CD4-positive, alpha-beta T cell (primary cell): ENCODE measurements at places on chromosomes 13 and 19. TPM values are rescaled to one million over a fixed set of nuclear protein-coding genes. Genes with fewer than 3 reads are reported as not detected.

Gene NXNL1
- total RNA-seq: not detected

- no peaks in the 10 kb centered on the region for H3K27me3 ChIP-seq
- H3K4me3 ChIP-seq: no peak overlapping the region
- no peak for DNase-seq
- no peaks in the 10 kb centered on the region for H3K4me1 ChIP-seq
- peaks cover 59% of the 10 kb centered on the region for H3K36me3 ChIP-seq
Observed at GRCh38 chr19:19285686-19286085, 12.6 kb upstream of the TM6SF2 start.

- H3K27me3 ChIP-seq: no peaks in the 10 kb centered on the region
- DNase-seq: no peak
- peaks cover 41% of the 10 kb centered on the region for H3K4me1 ChIP-seq
- H3K4me3 ChIP-seq: no peak overlapping the region
- H3K36me3 ChIP-seq: no peaks in the 10 kb centered on the region
- H3K27ac ChIP-seq: no peak overlapping the region
Observed at GRCh38 chr19:6518145-6518911, 12.5 kb upstream of the TNFSF9 start.

DNA sequence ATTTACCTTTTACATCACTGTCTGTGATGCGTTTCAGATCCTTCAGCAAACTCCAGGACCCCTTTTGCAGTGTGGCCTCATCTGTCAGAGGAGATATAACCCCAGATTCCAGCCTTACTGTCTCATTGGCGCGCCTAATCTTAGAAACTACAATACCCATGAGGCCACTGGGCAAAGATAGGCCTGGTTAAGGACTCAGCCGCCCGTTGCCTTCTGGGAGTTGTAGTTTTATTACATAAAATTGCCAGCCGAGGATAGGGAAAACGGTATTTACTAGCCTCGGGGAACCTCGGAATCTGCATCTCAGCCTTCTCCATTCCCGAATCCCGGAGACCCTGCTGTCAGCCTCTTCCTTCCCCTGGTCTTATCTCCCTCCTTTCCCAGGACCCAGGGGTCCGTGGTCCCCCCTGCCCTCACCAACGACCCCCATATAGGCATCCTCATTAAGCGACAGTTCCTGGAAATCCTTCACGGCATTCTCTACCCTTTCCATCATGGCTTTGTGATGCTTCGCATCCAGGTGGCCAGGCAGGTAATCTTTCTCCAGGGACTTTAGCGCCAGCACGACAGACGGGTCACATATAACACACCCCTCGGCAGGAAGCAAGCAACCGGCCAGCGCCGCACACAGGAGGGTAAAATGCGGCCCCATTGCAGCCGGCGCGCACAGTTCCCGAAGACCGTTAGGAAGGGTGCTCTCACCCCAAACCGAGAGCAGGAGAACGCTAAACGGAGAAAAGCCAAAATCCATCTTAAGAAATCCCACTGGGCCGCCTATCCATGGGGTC, 1.3 kb downstream of the IZUMO1 start:
- no peak overlapping the region for H3K27ac ChIP-seq
- peaks cover 27% of the 10 kb centered on the region for H3K4me1 ChIP-seq
- DNase-seq: peak; percentile 76
- no peak overlapping the region for H3K4me3 ChIP-seq
- no peaks in the 10 kb centered on the region for H3K36me3 ChIP-seq

Gene FARP1
- total RNA-seq: 0.30 TPM

Gene ZNF729
- total RNA-seq: not detected

GRCh38 chr13:114081761-114082681, 50.4 kb downstream of the RASA3 start:
- no peak overlapping the region for H3K27ac ChIP-seq
- H3K36me3 ChIP-seq: peaks cover 52% of the 10 kb centered on the region
- H3K4me1 ChIP-seq: peaks cover 62% of the 10 kb centered on the region
- H3K4me3 ChIP-seq: no peak overlapping the region

Gene LILRB4
- 0.22 TPM for total RNA-seq

Gene PSG11
- not detected for total RNA-seq

Gene IRGC
- total RNA-seq: not detected

GRCh38 chr19:1967087-1967608, 26.2 kb downstream of the CSNK1G2 start:
- peaks cover 43% of the 10 kb centered on the region for H3K36me3 ChIP-seq
- no peaks in the 10 kb centered on the region for H3K27me3 ChIP-seq
- peaks cover 31% of the 10 kb centered on the region for H3K4me1 ChIP-seq
- no peak overlapping the region for H3K27ac ChIP-seq
- DNase-seq: no peak

DNA sequence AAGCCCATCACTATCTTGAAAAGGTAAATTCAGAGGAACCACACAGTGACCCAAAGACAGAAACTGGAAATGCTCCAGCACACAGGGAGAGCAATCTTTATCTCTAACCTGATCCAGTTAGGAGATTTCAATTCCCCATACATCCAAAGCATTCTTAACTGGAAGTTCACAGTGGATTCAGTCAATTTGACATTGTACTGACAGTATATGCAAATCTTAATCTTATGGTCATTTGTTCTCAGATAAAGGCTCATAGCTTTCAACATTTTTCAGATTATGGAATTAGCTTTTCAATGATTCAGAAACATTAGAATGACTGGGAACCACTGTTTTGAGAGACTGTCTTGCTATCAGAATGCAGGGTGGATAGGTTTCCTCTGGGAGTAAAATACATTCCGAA, 1455.6 kb downstream of the OLFM4 start:
- H3K36me3 ChIP-seq: no peaks in the 10 kb centered on the region
- DNase-seq: no peak
- no peak overlapping the region for H3K4me3 ChIP-seq

GRCh38 chr19:42153672-42154433, 21.6 kb upstream of the POU2F2 start:
- H3K36me3 ChIP-seq: no peaks in the 10 kb centered on the region
- H3K27ac ChIP-seq: no peak overlapping the region
- no peaks in the 10 kb centered on the region for H3K27me3 ChIP-seq
- H3K4me1 ChIP-seq: peaks cover 28% of the 10 kb centered on the region

Gene C1QTNF9
- not detected for total RNA-seq

Gene CNN1
- total RNA-seq: not detected

Gene BBC3
- 42.1 TPM for total RNA-seq

- H3K4me1 ChIP-seq: no peaks in the 10 kb centered on the region
- H3K36me3 ChIP-seq: no peaks in the 10 kb centered on the region
- no peak overlapping the region for H3K27ac ChIP-seq
- H3K4me3 ChIP-seq: no peak overlapping the region
- no peak for DNase-seq
- H3K27me3 ChIP-seq: no peaks in the 10 kb centered on the region
Observed at GRCh38 chr13:71879129-71879535, 12.1 kb upstream of the DACH1 start.

Gene CRTC1
- total RNA-seq: 12.2 TPM

DNA sequence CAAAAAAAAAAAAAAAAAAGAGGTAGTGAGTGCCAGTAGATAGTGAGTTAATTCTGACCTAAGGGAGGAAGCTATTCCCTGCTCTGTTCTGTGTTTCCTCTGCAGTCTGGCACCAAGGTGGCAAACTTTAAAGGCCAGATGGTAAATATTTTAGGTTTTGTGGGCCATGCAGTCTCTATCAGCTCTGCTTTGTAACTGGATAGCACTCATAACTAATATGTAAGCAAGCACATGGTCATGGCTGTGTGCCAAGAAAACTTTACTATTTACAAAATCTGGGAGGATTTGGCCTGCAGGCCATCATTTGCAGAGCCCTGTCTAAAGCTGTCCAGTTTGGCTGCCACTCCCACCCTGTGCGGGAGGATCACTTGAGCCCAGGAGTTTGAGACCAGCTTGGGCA, 4.3 kb downstream of the PIN1 start:
- H3K27ac ChIP-seq: no peak overlapping the region
- H3K4me1 ChIP-seq: peaks cover 32% of the 10 kb centered on the region
- no peak for DNase-seq
- H3K36me3 ChIP-seq: peaks cover 58% of the 10 kb centered on the region
- H3K27me3 ChIP-seq: no peaks in the 10 kb centered on the region

Gene ATP13A1
- total RNA-seq: 87.6 TPM

DNA sequence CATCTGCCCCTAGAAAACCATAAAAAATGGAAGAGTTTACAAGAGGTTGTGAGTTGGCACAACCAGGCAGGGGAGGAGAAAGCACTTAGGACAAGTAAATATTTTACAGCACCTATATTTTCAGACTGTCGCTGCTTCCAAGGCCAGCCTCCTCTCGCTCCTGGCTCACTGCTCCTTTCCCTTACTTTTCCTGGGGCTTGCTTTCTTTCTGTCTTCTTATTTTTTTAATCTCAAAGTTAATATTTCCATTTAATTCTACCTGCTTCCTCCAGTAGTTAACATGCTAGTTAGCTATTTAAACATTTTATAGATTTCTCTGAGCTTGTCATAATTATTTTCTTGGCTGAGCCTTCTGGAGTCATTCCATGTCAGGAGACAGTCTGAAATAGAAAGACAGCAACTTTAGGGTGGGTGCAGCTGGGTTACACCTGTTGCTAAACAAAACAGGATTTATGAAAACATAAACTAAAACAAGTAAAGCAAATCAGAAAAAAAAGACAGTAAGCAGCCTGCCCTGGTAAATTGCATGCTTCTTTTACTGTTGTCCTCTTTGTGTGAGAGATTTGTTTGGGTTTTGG, 330.1 kb downstream of the DLEU7 start:
- H3K27me3 ChIP-seq: no peaks in the 10 kb centered on the region
- no peak overlapping the region for H3K27ac ChIP-seq
- peaks cover 23% of the 10 kb centered on the region for H3K4me1 ChIP-seq

Gene MBD3L3
- total RNA-seq: not detected

DNA sequence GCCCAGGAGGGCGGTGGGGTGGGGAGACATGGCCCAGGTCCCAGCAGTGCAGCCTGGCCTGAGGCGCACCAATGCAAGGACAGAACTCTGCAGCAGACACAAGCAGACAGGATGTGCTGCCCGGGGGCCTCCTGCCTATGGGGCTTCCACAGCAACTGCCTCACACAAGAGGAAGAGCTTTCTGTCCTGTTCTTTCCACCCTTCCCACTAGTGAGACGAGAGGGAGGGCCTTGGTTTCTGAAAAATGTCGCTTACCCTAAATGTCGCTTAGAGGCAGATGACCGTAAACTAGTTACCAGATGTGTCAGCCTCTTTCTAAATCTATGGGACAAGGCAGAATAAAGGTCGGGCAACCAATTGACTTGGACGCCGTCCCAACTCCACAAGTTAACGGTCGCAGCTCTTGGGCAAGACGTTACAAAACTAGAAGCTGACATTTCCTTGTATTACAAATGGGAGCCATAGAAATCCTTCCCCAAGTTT, at the start of gene LAIR1:
Gene LAIR1, minus strand, starts transcription at position 157 of the 483 bp plus-strand sequence. Its CDS starts 127 bp downstream, at position 30.
- H3K27ac ChIP-seq: peak within 1 kb of the TSS; percentile 29
- H3K36me3 ChIP-seq: peaks cover 9% of the 10 kb centered on the region
- H3K27me3 ChIP-seq: no peaks in the 10 kb centered on the region
- peaks cover 69% of the 10 kb centered on the region for H3K4me1 ChIP-seq

Gene MRPL4
- 44.6 TPM for total RNA-seq
